ENCODE measurements at places on chromosomes 2 and 18.
A peak's percentile ranks its signal among the peaks of the same experiment; 100 is the strongest.

DNA sequence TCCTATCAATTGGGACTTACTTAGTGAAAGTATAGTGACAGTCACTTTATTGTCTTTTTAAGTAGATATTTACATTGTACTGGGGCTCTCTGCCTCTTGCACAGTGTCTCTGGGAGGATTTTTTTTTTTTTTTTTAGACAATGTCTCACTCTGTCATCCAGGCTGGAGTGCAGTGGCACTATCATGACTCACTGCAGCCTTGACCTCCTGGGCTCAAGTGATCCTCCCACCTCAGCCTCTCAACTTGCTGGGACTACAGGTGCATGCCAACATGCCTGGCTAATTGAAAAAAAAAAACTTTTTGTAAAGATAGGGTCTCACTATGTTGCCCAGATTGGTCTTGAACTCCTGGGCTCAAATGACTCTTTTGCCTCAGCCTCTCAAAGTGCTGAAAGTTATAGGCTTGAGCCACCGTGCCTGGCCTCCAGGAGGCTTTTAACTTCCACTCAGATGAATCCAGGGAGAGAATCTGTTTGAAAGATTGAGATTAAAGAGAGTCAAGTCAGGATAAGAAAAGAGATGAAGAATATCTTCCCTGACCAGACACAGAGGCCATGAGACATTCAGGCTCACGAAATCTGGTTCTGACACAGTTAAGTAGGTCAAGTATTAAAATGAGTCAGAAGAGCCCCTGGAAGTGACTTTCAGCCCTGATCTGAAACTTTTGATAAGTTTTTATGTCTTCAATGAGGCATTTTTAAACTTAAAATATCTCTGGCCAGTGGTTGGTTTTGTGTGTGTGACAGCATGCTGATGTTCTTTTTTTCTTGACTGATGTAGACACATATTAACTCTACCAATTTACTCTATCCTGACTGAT lies 18.3 kb downstream of the ARHGEF33 start:
- peak; percentile 26 for DNase-seq

GRCh38 chr2:8581234-8581561 lies 100.7 kb upstream of the ID2 start:
- no peak for DNase-seq

- no peak for DNase-seq
Measured at GRCh38 chr2:152427902-152428301, 92.9 kb downstream of the FMNL2 start.

DNA sequence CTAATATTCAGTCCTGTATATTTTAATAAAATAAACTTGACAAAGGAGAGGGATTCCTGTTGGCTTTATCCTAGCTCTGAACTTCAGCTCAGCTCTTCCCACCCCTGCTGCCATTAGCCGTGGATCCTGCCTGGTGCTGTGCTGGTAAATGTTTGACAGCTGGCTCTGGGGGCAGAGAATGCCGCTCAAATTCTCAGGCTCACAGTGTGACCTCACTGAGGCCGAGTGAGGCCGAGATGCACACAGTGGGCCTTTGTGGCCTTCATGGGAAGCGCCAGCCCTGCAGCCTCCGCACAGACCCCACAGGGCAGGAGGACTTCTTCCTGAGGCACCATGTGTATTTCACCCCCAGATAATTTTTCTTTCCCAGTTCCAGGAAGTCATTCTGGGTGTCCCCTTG lies 16.5 kb upstream of the FAHD2A start:
- no peak for DNase-seq

- DNase-seq = peak; percentile 54
Measured at GRCh38 chr2:157245846-157246764, 11.4 kb upstream of the GALNT5 start.

GRCh38 chr2:115303-115702 lies 69.0 kb upstream of the FAM110C start:
- no peak for DNase-seq

DNA sequence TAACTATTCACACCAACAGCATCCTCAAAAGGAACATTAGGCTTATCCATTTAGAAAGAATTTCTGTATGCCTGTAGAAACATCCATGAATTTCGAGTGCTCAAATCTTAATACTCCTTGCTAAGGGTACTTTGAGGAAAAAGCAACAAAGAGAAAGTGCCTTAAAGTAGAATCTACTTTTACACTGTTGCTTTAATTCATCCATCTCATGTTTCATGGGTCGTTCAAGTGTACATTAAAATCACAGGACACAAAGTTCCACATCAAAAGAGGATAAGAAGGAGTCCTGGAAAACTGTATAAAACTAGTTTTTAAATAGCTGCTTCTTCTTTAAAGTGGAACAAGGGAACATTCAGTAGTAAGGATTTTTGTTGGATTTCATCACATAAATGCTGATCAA lies 54.5 kb downstream of the LRP1B start:
- no peak for DNase-seq

DNA sequence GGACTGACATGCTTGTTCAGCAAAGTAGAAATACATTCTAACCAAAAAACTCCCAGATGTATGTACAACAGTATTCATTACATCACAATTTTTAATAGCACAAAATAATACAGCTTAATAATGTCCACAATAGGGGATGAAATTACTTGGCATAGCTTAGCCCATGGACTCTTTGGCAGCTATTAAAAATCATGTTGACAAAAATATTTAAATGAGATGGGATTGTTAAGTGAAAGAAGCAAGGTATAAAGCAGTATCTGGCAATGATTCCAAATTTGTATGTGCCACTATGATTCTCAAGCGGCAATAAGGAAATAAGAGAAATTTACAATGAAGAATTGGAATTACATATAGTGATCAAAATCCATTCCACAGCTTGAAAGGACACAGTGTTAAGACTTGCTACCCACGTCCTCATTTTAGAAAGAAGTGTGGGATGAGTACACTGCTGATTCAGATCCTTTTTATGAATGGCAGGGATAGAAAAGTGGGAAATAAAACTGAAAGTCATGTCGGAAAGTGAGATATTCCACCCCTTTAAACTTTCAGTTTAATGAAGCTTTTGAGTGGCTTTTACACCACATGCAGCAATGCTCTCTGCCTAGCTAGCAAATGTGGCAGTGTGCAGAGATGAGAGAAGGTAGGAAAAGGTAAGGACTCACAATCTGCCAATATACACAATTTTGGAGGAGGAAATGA lies 2.4 kb downstream of the GAREM1 start:
- DNase-seq = no peak

GRCh38 chr2:213688133-213688532 lies 403.9 kb downstream of the SPAG16 start:
- no peak for DNase-seq

- DNase-seq = no peak
Measured at GRCh38 chr18:10225300-10225699, 229.1 kb upstream of the APCDD1 start.

GRCh38 chr2:128601298-128602037 lies 282.8 kb upstream of the HS6ST1 start:
- DNase-seq = no peak

- no peak for DNase-seq
Measured at GRCh38 chr2:172248381-172248780, 145.7 kb upstream of the DLX2 start.

DNA sequence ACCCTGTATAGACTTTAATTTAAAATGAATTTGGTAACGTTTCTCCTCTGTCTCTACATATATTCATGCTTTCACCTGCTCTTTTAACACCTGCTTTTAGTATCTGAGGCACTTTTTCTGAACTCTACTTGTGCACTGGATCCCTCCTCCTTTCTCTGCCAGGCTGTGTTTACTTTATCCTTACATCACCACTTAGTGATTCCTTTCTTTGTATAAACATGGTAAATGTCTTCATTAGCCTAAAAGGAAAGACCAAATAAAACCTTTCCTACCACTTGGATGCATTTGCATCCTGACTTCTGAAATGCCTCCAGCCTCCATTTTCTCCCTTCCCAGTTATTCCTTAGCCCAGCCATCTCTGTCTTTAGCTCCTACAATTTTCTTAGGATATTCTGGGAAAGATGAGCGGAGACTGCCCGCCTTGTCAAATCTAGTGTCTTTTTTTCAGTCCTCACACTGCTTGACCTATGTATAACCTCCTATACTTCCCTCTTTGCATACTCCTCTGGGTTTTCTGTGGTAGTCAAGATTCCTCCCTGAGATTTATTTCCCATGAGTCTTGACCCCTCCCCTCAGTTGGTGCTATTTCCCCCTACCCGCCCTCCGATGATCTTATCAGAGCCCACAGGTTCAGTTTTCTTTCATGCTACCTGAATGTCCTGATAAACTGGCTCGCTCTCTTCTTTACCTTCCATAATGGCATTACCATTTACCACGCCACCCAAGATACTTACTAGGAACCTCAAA lies 44.8 kb downstream of the REL start:
- no peak for DNase-seq

DNA sequence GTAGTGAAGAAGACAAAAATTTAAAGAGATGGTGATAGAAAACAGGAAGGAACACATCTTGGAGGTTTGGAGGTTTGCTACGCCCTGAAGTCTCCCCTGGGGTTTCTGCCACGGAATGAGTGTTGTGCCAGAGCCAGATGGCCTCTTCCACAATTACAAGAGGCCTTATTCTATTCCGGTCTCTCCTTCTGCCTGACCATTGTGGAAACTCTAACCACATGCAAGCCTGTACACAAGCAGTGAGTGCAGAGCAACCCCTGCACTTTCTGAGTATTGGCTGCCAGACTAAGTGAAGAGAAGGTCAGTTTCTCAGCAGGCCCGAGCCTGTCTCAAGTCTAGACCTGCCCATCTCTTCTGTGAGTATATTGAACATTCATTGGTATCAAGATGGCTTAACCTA lies 22.7 kb upstream of the MYO1B start:
- DNase-seq = no peak

DNA sequence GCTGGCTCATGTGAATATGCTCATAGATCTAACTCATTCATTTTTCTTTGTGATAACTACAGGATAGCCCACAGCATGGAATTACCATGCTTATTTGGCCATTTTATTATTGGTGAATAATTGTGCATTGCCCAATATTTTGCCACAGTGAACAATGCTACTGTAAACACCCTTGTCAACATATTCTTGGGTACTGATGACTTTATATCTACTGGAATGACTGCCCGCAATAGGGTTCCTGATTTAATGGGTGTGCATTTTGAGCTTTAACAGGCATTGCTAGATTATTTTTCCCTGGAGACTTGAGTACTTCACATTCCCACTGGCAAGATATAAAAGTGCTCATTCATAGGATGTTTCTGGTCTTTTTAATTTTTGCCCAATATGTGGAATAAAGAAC lies 42.7 kb upstream of the EVA1A start:
- DNase-seq = no peak

DNA sequence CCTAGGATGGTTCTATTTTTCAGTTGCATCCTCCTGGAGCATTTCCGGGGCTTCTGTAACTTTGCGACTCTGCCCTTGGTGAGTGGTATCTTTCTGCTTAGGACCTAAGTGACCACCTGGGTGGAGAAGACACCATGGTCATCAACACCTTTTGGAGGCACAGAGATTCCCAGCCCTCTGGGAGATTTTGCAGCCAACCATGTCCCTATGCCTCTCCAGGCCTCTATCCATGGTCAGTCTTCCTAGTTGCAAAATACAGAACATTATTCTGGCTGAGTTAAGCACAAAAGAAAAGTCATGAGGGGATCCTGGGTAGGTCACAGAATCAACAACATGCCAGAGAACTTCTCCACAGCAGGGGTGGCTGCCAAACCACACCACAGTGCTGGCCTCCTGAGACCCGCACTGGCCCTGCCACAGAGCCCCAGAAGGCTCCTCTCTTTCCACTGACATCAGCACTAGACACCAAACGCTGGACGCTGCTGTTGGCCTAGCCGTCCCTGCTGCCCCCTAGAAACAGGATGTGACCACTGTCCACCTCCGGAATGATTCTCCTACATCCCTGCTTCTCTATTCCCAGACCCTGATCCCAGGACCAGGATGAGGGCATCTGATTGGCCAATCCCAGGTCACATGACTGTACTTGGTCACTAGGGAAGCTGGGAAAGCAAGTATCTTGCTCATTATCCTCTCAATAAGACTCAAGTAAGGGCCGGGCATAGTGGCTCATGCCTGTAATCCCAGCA lies 47.7 kb downstream of the SMAD7 start:
- no peak for DNase-seq

GRCh38 chr2:113282747-113283533 lies 4.2 kb upstream of the PAX8 start:
- no peak for DNase-seq

DNA sequence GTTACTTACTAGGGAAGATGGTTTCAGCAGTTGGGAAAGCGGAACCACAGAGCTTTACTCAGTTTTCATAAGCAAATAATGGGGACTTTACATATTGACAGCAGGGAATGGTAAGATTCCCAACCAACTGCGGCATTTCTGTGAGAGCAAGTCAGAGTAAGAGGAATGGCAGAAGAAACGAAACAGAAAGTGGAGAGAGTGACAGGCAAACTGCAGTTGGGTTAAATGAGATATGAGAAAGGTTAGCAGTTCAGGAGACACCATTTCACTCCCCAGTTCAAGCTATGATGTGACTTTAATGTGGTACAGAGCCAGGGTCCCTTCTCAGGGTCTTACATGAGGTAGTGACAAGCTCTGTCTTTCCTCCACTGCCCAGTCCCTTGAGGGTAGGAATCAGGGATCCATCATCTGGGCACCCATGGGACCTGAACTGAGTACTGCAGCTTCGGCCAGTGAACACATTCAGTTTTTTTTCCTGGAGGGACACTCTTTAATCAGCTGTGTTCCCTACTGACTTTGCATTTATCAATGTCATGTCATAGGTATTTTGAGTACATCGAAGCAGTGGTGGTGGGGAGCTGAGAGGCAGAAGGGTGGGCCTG lies 33.0 kb upstream of the GREB1 start:
- DNase-seq = no peak

DNA sequence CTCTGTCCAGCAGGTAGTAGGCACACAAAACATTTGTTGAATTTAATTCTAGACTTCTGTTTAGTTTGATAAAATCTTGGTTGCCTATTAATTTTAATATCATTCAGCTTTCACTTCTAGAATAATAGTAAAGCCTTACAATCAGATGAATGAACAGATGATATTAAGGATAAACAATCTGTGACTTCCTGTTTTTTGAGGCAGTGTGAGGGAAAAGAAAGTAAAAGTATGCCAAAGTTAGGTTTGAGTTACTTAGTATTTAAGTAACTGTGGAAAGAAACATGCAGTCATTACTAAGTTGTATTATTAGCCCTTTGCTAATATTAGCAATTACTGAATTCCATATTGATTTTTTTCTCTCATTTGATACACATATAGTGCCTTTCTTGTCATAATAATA lies 31.5 kb downstream of the EPB41L5 start:
- no peak for DNase-seq

- peak; percentile 63 for DNase-seq
Measured at GRCh38 chr2:113136828-113137775, 9.7 kb downstream of the IL1RN start.

GRCh38 chr2:64795024-64795592 lies 141.4 kb upstream of the SERTAD2 start:
- no peak for DNase-seq
